ENCODE measurements at places on chromosomes 4 and X. TPM values are rescaled to one million over a fixed set of nuclear protein-coding genes. Genes with fewer than 3 reads are reported as not detected.

FNIP2 gene
- 40.8 TPM for total RNA-seq

DNA sequence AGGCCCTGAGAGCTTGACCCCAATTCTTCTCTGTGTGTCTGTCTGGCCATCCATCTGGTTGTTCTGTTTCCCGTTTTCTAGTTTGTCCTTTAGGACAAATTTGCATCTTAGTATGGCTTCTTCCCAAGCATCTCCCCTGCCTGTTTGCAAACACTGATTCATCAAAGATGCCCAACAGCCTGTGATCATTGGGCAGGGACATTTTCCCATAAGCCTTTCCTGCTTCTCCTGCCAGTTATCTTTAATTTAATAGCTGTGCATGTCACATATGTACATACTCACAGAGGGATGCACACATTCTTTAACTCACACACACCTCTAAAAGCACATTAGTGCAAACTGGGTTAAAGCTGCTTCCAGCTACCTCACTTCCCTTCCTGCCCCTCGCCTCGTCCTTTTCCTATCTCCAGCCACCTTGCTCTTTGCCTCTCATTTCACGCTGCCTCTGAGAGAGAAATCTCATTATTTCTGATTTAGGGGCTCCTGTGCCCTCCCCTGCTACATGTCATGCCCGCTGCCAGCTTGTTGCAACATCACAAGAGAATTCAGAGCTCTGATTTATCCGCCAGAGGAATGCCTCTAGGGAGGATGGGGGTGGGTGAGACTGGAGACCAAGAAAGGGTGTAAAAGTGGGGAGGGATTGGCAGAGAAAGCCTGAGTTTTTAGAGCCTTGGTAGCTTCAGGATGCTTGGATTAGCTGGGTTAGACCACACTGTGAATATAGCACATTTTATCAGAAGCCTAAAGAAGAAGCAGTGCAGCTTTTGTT lies 100.6 kb downstream of the NHS start:
- H3K27ac ChIP-seq = no peak overlapping the region
- no peaks in the 10 kb centered on the region for H3K27me3 ChIP-seq
- no peak overlapping the region for H3K4me3 ChIP-seq

GRCh38 chr4:91283726-91284230 lies 1020.0 kb upstream of the GRID2 start:
- no peaks in the 10 kb centered on the region for H3K36me3 ChIP-seq
- H3K4me3 ChIP-seq = no peak overlapping the region
- H3K4me1 ChIP-seq = no peaks in the 10 kb centered on the region
- no peak for DNase-seq
- H3K27ac ChIP-seq = no peak overlapping the region
- no peaks in the 10 kb centered on the region for H3K27me3 ChIP-seq

DNA sequence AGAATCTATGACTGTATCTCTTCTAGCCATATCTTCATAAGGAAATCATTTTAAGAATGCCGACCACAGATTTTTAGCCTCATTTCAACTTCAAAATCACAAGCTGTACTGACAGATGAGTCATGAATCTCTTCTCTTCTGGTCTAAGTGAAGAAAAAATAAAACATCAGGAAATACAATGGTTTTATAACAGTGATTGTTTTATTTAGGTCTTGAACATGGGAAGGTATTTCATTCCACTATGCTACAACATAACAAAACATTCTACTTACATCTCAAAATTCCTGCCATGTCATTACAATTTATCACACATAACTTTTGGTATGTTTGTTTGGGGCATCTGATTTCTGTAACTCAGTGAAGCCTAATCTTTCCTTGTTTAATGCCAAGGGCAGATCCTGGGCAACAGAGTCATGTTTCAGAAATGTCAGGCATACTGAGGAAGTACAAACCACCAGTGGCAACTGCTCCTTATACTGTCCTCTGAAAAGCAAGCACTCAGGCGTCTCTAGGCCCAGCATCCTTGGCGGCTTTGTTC lies 325.0 kb downstream of the PDHA2 start:
- no peak overlapping the region for H3K27ac ChIP-seq
- no peak overlapping the region for H3K4me3 ChIP-seq
- H3K4me1 ChIP-seq = no peaks in the 10 kb centered on the region
- DNase-seq = no peak
- H3K36me3 ChIP-seq = no peaks in the 10 kb centered on the region

- no peaks in the 10 kb centered on the region for H3K4me1 ChIP-seq
- H3K27ac ChIP-seq = no peak overlapping the region
- no peaks in the 10 kb centered on the region for H3K36me3 ChIP-seq
- DNase-seq = no peak
- no peaks in the 10 kb centered on the region for H3K27me3 ChIP-seq
These were observed 242.2 kb upstream of the CTSO start for GRCh38 chr4:156195914-156196313.

All from Peyer's patch (tissue), 4 donors.